ENCODE measurements at places on chromosomes 11 and 22.

DNA sequence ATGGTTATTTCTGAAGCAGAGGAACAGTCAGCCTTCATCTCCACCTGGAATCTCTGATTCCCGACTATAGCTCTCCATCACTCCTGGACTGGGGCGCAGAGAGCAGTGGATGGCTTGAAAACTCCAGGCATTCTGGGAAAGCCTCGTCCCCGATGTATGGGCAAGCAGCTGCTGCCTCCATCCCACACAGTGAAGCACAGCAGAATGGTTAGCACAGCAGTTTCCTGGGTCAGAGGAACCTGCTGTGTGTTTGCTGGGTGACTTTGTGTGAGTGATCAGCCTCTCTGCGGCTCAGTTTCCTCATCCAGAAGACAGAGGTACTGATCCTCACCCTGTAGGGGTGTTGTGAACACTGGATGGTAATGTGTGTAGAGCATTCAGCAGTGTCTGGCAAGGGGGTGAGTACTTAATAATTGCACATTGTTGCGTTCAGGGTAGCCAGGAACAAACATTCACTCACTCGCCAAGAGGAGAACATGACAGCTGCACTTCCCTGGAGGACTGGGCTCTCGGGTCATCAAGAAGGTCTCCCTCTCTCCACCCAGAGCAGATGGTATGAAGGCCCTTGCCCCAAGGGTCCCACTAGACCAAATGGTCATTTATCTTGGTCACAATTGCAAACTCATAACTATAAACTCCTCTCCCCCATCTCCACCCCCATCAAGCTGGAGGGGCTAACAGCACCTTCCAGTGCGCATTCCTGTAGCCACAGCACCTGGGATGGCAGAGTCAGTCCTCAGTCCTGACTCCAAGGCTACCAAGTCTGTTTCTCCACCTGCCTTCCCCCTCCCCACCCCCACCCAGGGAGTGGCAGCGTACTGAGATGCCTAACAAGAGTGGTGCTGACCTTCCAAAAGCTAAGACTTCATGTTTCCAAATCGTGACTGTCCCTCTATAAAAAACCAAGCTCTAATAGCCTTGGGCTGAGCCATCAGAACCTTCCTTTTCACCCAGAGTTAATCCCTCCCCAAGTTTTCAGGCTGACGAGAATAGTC is 1.5 kb upstream of the CHST1 start:
- DNase-seq = no peak

DNA sequence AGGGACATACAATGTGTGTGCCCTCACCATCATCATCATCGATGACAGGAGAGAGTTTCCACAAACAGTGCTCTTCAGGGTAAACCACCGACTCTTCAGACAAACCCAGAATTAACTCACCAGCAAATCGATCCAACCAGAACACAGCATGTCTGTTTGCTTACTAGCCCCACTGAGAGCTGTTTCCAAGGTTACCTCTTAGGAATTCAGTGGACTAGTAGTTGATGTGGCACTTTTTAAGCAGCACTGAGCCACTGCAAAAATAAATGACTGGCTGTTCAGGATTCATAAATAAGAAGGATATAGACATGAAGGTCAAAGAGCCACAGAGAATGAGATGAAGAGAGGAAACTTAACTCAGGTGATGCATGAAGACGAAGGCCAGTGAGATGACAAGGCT is 83.1 kb downstream of the PARVA start:
- no peak for DNase-seq

DNA sequence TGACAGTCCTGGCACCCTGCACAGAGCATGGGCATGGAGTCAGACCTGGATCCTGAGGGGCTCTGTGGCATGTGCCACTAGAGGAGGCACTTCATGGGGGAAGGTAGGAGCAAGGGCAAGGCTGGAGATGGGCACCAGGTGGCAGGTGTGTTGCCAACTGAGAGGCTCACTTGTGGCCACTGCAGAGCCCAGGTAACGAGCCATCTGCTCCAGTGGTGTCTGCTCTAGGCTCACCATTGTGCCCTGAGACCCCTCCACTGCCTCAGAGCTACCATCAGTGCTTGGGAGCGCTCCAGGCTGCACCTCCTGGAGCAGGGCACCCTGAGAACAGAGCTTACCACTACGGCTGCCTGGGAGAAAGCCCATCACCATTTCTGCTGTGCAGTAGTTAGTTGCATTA is 1.3 kb upstream of the ZDHHC8 start:
- DNase-seq = no peak

GRCh38 chr11:39247570-39248137 is 2211.8 kb downstream of the LRRC4C start:
- DNase-seq = no peak

GRCh38 chr11:75780888-75781287 is 12.3 kb downstream of the DGAT2 start:
- DNase-seq = no peak

DNA sequence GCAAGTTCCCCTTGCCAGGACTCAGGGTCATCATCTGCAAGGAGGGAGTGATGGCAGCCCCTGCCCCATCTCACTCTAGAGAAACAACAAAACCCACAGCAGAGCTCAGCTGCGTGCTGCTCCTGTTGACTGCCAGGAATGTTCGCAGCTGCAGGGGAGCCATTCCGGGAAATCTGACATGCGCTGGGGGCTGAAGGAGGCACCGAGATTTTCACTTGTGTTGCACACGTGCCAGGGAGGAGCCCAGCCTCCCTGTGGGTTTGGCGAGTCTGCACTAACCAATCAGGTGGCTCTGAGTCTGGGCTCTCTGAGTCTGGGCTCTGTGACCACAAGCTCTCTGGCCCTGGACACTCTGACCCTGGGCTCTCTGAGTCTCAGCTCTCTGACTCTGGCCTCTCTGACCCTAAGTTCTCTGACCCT is 10.5 kb downstream of the FGF3 start:
- no peak for DNase-seq

DNA sequence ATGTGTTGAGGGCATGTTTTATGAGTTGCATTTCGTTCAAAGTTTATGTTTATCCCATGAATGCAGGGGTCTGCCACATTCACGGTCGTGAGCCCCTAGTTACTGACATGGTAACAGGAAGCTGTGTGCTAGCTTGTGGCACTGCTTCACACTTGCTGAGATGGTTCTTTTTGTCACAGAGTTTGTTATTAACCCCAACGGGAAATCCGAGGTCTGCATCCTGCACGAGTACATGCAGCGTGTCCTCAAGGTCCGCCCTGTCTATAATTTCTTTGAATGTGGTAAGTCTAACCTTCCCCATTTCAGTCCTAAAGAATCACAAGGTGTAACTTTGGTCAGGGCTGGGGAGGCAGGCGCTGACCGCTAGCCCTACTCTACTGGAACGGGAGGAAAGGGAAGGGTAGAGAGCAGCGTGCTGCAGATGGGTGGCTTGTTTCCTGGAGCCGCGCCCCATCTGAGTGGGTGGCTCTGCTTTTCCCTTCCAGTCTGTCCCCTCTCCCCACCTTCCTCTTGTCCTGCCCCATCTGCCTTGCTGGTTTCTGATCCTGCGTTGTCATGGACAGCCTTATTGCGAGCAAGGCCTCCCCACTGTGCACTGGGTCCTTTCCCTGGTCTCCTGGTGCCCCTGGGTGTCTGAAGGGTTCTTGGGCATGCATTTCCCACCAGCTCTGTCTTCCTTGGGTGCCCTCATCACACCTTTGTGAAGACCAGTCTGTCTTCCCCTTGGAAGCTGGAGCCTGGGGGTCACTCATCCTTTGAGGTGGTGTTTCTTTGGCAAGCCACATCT is 11.8 kb downstream of the DGCR8 start:
- no peak for DNase-seq

DNA sequence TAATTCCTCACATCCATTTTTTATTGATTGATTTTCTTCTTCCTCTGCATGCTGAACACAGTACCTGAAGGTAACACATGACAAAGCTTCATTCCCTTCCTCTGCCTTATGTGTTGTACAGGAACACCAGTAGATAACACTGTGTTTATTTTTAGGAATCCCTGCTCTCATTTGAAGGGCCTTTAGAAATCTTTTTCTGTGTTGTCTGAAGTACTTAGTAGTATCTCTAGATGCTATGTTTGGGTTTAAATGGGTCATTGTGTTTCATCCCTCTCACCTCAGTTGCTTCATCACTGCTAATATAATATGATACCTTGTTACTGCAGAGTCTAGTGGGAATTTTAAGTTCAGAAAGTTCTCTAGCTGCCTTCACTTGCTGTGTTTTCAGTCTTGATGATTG is 10.2 kb downstream of the MADD start:
- DNase-seq = no peak

- DNase-seq = no peak
Measured at GRCh38 chr11:78170874-78171549, 17.4 kb downstream of the KCTD21 start.

DNA sequence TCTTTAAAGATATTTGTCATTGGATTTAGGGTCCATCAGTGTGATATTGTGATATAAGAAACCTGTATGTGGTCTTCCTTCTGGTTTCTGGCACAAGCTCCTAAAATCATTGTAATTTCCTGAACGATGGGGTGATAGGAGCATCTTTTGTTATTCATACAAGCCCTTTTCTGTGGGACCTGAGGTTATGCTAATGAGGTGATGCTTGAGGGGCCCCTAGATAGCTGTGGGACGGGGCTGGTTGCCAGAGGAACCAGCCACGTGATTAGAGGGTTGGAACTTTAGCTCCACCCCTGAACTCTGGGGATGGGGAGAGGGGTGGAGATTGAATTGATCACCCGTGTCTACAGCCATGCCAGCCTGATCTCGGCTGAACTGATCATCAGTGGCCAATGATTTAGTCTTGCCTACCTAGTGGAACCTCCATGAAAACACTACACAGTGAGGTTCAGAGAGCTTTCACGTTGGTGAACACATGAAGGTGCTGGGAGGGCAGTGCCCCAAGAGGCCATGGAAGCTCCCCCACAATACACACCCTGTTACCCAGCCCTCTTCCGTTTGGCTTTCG is 62.8 kb downstream of the BCR start:
- DNase-seq = peak; percentile 71

DNA sequence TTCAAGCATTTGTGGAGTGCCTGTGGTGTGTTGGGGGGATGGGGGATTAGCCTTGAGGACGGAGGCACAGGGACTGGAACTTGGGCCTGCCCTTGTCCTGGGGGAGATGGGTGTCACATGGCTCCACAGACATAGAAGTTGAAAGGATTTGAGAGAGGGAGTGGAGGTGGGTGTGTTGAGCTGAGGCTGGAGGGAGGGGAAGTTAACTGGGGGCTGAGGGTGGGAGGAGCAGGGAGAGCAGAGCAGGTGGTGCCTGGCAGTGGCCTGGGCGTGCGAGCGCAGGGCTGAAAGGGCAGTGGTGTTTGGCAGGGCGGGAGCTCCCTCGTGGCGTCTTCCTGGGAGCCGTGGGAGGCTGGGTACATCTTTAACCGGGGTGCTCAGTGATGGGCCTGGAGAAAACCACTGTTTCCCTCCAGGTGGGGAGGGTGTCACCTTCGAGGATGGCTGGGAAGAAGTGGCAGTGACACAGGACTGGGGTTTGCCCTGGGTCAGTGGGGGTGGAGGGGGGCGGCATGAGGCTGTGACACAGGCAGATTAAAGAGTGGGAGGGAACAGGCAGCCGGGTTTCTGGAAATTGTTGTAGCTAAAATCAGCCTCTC is 45.5 kb downstream of the AP2A2 start:
- no peak for DNase-seq

GRCh38 chr11:35820614-35821013 is 123.2 kb upstream of the LDLRAD3 start:
- DNase-seq = no peak

- DNase-seq = no peak
Measured at GRCh38 chr11:115652094-115652493, 147.9 kb upstream of the CADM1 start.

DNA sequence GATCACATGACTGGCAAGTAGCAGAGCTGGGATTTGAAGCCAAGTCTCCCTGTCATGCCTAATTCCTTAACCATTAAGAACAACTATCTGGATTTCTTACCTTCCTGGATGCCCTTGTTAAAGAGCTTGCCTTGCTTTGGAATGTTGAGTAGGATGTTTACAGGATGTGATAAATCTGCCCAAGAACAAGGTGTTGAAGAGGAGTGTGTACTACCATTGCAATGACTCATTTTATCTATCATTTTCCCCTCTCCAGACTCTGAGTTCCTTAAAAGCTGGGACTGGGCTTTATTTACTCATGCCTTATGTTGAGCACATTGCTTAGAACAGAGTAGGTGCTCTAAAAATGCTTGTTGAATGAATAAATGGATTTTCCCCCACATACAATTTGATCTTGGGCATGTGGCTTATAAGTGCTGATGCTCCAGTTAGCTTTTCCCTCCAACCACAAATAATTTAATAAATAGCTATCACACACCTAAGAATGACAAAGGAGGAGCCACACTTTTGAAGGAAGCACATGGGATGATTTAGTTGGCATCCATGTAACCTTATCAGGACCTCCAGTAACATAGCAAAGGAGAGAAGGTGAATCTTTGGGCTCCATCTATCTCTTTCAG is 268.6 kb upstream of the SESN3 start:
- DNase-seq = no peak

DNA sequence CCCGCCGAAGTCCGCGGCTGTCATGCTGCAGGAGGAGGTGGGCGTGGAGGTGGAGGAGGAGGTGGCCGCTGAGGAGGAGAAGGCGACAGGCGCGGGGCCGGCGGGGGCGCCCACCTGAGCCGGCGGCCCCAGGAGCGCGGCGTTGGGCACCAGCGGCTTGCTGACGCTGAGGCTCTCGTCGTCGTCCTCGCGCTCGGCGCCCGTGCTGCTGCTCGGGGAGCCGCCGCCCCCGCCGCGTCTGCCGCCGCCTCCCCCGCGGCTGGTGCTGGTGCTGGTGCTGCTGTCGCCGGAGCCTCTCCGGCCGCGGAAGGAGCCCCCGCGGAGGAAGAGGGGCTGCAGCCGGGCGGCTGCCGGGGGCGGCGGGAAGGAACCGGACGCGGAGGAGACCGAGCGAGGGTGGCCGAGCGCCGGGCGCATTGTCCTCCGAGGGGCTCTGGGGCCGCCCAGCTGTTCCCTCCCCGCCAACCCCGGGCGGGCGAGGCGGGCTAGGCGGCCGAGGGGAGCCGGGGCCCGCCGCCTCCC is 388 bp downstream of the TMEM121B start:
- DNase-seq = no peak

GRCh38 chr11:134272381-134273316 is 3.5 kb upstream of the GLB1L3 start:
- DNase-seq = no peak

- DNase-seq = peak; percentile 45
Measured at GRCh38 chr11:36744375-36745168, 146.5 kb upstream of the RAG2 start.

- DNase-seq = no peak
Measured at GRCh38 chr22:26669060-26669481, 11.7 kb downstream of the MIAT start.

- no peak for DNase-seq
Measured at GRCh38 chr11:27875831-27876775, 175.8 kb upstream of the BDNF start.

GRCh38 chr11:61698173-61698948 is 18.2 kb downstream of the DAGLA start:
- no peak for DNase-seq

Data from activated T-cell treated with anti-CD3 and anti-CD28 coated beads for 48 hours (primary cell).